D341Med (cell line): ENCODE measurements at places on chromosomes 3 and 15.

DNA sequence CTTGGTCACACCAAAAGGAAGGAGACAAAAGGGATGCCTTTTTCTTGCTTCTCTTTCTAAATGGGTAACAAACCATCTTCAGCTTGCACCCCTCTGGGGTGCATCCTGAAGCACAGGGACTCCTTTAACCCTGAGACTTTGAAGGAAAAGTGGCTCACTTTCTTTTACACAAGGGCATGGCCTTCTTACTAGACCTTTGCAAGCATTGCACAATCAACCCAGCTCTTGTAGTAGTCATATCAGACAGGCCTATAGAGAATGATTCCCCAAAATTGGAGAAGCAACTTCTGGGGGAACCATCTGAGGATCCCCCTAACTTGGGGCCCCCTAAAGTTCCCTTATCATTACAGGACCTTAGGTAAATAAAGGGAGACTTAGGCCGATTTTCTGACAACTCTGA is 56.1 kb upstream of the GK5 start:
- no peak for DNase-seq

DNA sequence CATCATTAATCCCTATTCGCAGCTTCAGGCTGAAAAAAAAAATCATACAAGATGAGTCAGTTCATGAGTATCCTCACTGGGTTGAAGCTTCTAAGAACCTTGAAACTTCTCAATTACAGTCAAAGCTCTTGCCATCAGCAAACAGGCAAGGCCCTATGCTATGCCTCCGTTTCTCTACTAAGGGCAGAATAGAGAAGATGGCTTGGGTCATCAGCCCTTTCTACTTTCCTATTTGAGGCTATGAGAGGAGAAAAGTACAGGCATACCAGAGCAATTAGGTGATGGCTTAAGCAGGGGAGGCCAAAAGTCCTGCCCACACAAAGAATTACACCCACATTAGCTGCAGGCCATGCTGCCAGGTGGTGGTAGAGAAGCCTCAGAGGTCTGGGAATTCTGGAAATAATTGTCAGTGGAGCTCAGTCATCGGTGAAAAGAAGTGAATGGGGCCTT is 89.0 kb downstream of the MRPL46 start:
- DNase-seq: no peak

- no peak for DNase-seq
These were observed 25.2 kb upstream of the CCK start for GRCh38 chr3:42290966-42291714.

DNA sequence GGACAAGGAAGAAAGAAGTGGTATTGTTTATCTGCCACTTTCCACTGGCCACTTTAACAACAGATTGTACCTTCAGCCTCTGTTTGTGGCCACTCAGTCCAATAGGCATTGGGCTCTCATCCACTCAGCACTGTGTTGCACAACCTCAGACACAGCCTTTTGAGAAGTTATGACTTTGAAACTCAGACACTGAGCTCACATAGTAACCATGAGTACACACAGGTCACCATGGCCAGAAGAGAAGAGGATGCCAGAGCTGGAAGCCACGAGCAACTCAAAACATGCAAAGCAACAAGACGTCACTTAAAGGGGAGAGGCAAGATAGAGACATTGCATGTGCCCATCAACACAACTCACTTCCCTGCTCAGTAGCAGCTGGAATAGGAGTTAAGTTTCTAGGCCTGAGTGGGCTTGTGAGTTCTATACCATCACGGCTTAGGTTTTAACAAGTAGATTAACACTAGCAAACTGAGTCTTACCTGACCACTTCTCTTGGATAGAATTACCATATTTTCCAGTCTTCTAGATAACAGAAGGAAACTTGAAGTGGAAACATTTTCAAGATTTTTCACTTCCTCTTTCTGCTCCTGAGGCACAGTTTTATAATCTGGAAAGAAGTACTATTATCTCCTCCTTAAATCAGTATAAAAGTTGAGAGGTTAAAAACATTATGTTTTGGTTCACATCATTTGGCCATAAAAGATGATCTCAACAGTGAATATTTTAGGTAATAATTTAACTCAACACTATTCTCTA is 103.5 kb downstream of the IMPG2 start:
- DNase-seq: no peak

GRCh38 chr3:183533412-183534132 is 21.9 kb downstream of the KLHL6 start:
- no peak for DNase-seq

DNA sequence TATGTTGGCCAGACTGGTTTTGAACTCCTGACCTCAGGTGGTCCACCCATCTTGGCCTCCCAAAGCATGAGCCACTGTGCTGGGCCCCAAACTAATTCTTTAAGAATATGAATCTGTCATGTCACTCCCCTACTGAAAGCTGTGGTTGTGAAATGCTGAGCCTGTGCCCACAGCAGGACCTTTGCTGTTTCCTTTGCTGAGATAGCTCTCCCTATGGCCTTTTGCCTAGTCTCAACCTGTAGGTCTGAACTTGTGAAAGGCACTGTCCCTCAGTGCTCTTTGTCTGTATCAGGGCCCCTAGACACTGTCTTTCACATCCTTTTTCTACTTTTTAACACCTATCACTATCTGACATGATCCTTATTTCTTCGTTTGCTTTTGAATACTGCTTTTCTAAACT is 62.7 kb upstream of the CCR4 start:
- DNase-seq: no peak

DNA sequence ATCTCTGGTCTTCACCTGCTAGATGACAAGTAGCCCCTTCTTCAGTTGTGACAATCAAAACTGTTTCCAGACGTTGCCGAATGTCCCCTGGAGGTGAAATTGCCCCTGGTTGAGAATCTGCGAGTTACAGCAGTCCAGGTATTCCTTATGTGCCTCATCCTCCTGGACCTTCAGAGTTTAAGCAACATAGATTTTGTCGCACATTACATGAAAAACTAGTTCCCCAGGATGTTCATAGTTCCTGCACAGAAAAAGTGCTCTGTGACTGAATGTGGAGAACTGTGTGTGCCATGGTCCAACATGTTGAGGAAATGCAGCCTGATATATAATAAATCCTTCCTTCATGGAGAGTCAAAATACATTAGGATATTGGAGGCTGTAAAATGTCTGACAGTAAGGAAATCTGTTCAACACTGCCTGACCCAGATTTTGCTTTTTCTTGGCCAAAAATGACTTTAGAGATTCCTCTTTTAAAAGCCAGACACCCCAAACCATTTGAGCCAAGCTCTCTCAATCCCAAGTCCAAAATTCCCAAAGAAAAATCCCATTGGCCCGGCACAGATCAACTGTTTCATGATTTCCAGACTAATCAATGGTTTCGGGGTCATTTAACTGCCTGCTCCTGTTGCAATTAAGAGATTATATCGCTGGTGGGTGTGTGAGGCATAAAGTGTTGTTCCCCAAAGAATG is 20.4 kb upstream of the SHC4 start:
- DNase-seq: no peak

GRCh38 chr15:64774629-64775493 is 528 bp downstream of the RBPMS2 start:
- DNase-seq: peak; percentile 67

DNA sequence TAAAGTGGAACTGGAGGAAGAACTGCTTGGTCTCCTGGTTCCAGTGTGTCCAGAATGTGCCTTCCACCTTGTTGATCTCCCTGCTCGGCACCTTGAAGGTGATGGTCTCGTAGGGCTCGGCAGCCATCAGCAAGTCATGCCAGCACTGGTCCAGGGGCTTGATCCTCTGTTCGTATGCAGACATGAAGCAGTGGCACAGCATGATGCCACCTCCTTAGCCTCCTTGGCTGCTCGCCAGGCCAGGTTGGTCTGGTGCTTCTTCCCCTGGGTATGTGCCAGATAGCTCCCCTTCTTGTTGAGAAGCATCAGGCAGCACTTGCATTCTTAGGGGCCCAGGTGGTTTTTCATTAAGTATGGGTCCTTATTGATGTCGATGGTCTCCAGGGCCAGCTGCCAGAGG is 17.8 kb upstream of the TXNRD3 start:
- peak; percentile 9 for DNase-seq

GRCh38 chr3:66598168-66598567 is 97.3 kb upstream of the LRIG1 start:
- DNase-seq: no peak

DNA sequence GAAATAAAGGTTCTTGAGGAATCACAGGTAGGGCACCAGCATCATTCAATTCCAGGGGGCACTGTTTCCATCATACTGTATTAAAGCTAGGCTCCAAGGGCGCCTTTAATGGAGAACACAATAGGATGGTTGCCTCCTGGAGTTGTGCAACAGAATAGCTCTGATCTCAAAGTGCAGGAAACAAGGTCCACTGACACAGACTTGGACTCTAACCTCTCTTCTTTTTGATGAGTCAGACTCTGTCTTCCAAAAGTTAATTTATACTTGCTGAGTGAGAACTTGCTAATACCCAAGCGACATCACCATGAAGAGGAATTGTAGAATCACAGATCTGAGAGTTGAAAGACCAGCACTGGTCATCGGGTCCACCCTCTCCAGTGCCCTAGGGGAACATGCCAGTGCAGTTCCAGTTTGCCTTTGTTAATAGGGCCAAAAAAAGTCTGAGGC is 94.4 kb upstream of the PHLDB2 start:
- DNase-seq: no peak

GRCh38 chr3:37946531-37946889 is 44.1 kb upstream of the VILL start:
- DNase-seq: no peak

- DNase-seq: peak; percentile 24
These were observed 24.6 kb upstream of the PTPN23 start for GRCh38 chr3:47356201-47356600.
